ENCODE measurements at places on chromosomes 12 and 14.

GRCh38 chr12:52213564-52214420, 19.3 kb upstream of the KRT7 start:
- peak; percentile 85 for DNase-seq

DNA sequence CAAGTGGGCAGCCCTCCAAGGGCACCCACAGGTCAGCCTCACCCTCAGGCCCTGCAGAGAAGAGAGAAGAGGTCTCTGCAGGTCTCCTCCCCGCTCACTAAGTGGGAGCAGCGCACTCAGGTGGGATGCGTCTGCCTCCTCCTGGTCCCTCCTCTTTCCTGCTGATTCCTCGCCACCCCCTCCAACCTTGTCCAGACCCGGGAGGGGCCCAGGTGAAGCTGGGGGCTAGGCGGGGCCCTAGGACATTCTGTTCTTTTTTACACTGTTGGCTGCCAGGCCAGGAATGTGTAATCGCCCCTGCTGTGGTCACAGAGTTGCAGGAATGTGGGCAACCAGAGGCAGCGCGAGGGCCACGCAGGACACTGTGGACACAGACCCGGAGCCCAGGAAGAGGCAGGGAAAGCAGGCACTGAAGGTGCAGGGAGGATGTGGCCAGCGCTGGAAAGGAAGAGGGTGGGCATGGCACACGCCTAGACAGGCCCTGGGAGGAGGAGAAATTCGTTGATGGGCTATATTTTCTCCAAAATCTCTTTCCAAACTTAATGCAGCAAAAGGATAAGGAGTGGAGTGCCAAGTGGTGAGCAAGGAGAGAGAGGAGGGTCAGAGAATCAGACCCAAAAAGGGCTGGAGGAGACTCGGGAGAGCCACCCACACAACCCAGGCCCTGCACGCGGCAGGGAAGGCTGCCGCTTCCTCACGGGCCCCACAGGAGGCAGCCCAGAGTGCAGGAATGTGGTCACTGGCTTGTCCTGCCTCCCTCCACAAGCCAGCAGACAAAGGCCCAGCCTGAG, 911 bp upstream of the SCNN1A start:
- peak; percentile 97 for DNase-seq

DNA sequence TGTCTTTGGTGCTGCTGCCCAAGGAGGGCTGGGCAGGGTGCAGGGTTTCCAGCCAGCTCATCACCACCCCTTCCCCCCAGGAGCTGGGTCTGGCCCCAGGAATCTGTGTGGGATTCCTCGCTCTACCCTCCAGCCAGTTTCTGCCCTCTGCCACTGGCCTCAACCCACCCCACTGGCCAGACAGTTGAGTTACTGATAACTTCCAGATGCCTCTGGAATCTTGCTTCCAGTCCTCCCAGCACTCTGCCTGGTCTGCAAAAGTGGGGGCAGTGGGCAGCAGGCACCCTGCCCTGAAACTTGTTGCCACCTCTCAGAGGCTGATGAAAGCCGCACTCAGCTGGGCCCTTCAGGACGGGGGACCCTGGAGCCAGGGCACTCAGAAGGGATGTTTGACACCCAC, 20.1 kb upstream of the TBX3 start:
- DNase-seq, result no peak

- DNase-seq, result no peak
Measured at GRCh38 chr14:79668951-79669350, 542.4 kb downstream of the DIO2 start.

- DNase-seq, result no peak
Measured at GRCh38 chr12:49776858-49777257, 35.5 kb downstream of the TMBIM6 start.

- DNase-seq, result peak; percentile 58
Measured at GRCh38 chr14:75518625-75519024, 3.6 kb upstream of the BATF start.

DNA sequence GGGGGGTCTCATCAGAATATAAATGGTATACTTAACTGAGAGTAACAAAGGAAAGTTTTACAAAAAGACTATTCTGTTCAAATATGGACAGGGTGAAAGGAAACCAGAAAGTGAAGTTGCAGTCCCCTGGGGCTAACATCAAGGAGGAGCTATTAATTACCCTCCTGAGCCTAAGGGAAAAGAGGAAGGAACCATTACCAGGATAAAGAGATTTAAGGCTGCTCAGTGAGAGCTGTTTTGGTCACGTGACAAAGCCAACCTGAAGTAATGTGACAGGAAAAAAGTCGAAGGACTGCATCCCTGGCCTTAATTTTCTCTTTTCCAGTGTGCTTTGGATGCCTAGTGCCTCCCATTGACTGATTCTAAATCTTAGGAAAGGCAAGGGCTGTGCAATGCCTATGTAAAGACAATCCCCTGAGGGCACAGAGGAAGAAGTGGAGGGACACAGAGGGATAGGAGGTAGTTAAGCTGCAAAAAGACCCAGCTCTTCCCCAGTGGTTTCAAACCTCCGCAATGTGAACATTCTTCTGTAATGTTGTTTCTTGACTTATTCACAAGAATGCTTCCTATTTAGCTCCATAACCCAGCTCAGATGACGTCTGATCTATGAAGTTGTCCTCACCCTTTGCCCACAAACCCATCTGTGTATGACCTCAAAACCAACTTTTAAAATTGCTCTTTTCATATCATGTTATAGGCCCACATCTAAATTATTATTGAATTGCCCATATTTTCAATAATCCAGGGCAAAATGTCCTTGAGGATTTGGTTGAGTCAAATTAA, 187.7 kb upstream of the DCN start:
- DNase-seq, result no peak

- peak; percentile 54 for DNase-seq
Measured at GRCh38 chr12:79674629-79675028, 16.1 kb downstream of the PAWR start.

- no peak for DNase-seq
Measured at GRCh38 chr12:109553906-109554500, 19.3 kb downstream of the MMAB start.

GRCh38 chr12:113955109-113955970, 10.8 kb downstream of the RBM19 start:
- peak; percentile 44 for DNase-seq

DNA sequence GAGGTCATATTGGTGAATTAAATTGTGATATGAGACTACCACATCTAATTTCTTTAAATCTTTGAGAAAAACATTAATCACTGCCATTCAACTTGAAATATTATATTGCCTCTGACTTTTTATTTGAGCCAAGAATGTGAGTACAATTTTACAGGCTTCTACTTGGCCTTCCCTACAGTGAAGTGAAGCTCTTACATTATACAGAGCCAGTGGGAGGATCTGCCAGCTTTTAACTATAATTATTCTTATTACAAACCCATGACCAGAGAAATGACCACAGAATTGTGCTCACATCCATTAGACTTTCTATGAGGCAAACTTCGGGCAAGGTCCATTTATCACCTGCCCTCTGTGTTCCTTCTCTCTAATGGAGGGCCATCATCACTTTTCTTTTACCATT, 114.2 kb downstream of the RERGL start:
- no peak for DNase-seq

DNA sequence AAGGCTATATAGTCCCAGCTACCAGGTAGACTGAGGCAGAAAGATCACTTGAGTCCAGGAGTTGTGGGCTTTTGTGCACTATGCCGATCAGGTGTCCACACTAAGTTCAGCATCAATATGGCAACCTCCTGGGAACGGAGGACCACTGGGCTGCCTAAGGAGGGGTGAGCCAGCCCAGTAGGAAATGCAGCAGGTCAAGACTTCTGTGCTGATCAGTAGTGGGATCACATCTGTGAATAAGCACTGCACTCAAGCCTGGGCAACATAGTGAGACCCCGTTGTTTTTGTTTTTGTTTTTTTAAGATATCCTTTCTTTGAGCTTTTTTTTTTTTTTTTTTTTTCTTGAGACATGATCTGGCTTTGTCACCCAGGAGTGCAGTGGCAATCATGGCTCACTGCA, 135.8 kb upstream of the AEBP2 start:
- DNase-seq, result no peak

GRCh38 chr12:57528176-57528575, 5.6 kb downstream of the MBD6 start:
- no peak for DNase-seq

DNA sequence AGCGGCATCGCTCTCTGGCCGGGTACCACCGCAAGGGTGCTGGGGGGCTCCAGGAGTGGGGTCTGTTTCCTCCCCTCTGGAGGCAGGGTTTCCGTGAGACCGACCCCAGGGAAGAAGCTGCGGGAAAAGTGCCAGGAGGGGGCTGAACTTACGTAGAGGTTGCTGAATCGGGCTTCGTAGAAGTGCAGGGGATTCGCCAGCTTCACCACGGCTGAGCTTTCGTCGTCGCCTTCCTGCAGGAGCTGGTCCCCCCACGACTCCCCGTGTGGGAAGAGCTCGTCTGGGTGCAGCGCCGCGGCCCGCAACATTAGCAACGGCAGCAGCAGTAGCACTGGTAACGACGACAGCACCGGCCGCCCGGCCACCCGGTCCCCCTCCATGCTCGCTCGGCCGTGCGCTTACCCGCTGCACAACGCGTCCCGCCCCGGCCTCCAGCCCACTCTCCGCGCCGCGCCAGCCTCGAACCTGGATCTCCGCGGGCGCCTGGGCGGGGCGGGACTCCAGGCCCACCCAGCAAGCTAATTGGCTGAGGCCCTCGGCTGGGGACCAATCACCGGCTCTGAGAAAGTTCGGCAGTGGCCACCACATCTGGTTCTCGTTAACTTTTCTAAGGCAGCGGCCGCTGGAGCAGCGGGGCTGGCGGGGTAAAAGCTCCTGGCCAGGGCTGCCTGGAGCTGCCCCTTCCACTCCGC, at the start of gene NID2:
Gene NID2 (minus strand): TSS at position 445 of the 692 bp plus-strand sequence. CDS start 65 bp downstream, at position 380.
- no peak for DNase-seq

- DNase-seq, result no peak
Measured at GRCh38 chr12:106118-106591, 39.6 kb downstream of the IQSEC3 start.

DNA sequence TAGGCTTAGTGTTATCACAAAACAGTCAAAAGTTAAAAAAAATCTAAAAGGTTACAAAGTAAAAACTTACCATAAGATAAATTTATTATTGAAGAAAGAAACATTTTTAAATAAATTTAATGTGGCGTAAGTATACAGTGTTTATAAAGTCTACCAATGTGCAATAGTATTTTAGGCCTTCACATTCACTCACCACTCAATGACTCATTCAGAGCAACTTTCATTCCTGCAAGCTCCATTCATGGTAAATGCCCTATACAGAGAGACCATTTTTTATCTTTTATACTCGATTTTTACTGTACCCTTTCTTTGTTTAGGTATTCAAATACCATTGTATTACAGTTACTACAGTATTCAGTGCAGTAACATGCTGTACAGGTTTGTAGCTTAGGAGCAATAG, 124.5 kb downstream of the ANO4 start:
- no peak for DNase-seq

DNA sequence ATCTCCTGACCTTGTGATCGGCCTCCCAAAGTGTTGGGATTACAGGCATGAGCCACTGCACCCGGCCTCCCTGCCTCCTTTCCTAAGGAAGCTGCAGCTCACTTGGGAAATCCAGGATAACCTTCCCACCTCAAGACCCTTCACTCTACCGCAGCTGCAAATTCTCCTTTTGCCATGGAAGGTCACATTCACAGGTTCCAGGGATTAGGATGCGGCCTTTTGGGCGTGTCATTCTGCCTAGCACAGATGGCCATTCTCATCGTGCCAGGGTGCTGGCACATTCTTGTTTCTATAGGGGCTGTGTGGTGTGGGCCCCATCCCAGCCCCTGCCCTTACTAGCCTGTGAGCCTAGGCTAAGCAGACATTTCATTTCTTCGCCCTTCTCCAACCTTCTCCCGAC, 219.9 kb downstream of the CHST11 start:
- no peak for DNase-seq

DNA sequence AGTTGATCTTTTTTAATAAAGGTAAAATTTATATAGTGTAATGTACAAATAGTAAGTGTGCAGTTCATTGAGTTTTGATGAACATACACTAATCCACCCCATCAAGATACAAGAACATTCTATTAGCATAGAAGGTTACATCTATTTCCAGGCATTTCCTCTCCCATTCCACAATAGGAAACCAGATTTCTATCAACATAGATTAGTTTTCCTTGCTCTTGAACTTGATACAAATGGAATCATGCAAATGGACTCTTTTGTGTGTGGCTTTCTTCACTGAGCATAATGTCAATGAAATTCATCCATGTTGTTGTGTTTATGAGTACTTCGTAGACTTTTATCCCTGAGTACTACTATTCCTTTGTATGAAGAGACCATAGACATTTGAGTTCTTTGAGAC, 10.8 kb downstream of the STYX start:
- no peak for DNase-seq

DNA sequence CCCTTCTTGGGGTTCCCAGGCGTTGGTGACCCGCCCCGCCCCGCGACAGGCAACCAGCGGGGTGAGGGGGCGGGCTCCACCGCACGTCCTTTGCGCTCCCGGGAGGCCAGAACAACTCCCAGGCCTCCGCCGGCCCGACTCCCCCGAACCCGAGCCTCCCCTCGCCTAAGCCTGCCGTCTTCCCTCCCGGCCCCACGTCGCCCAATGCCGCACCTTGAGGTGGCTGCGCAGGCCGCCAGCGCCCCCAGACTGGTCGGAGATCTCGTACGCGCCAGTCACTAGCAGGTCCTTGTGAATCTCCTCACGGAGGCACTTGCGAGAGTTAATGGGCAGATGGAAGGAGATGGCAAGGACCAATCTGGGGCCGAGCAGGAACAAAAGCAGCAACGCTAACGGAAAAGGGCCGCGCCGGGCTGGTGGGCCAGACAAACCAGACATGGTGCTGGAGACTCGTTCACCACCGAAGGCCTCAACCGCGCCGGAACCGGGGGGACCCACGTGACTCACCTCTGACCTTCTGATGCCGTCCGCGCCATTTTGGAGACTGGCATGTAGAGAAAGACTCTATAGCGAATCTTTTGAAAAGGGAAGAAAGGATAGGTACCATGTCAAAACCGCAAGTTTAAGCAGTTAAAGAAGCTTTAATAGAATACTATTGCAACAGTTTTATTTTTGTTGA, at the start of gene TMED10:
Gene TMED10 (minus strand): TSS at position 471 of the 679 bp plus-strand sequence. CDS start 33 bp downstream, at position 438.
- DNase-seq, result peak; percentile 93

DNA sequence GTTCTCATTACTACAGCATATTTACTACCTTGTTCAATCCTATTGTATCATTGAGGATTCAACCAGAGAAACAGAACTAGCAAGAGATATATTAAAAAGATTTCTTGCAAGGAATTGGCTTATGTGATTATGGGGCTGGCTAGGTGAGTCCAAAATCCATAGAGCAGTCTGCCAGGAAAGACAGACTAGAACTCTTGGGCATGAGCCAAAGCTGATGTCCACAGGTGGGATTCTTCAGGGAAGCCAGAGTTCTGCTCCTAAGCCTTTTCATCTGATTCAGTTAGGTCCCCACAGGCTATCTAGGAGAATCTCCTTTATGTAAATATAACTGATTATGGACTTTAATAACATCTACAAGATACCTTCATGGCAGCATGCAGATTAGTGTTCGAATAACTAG, 26.0 kb downstream of the PELI2 start:
- no peak for DNase-seq

- no peak for DNase-seq
Measured at GRCh38 chr14:99043267-99043615, 228.8 kb downstream of the BCL11B start.

Measured in MCF 10A (cell line).